ENCODE measurements at places on chromosomes 4 and X.

DNA sequence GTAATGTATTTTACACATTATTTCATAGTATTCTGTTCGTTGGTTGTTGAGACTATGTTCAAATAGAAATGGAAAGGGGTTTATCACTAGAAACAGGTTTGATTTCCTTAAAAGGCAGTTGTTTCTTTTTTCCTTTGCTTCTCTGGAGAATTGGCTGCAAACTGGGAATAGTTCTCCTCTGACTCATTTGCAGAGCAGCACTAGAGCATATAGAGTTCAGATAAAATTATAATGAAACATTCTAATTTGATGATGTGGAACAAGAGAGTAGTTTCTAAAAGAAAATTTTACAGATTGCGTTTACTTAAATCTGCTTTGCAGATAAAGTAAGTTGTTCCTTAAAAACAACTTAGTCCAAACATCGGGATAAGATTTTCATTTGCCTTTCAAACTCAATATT, 29.7 kb downstream of the SYNPO2 start:
- no peak for DNase-seq

DNA sequence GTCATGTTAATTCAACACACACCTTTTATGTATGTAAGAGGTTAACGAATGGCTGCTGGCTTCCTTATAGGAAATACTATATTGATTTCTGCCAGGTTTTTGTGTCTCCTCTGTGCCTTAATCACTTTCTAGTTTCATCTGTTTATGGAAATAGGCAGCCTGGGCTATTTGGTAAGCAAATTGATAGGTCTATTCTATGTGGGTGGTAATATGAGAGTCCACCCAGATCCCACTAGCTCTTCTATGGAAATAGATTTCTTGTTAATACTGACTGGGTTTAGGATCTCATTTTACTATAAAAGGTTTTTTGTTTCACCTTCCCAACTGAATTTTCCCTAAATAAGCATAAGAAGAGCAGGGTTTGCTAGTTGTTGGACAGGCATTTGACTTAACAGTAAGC, 4.1 kb downstream of the BMX start:
- no peak for DNase-seq

GRCh38 chr4:106691749-106692148, 323.2 kb upstream of the GIMD1 start:
- DNase-seq, result no peak

DNA sequence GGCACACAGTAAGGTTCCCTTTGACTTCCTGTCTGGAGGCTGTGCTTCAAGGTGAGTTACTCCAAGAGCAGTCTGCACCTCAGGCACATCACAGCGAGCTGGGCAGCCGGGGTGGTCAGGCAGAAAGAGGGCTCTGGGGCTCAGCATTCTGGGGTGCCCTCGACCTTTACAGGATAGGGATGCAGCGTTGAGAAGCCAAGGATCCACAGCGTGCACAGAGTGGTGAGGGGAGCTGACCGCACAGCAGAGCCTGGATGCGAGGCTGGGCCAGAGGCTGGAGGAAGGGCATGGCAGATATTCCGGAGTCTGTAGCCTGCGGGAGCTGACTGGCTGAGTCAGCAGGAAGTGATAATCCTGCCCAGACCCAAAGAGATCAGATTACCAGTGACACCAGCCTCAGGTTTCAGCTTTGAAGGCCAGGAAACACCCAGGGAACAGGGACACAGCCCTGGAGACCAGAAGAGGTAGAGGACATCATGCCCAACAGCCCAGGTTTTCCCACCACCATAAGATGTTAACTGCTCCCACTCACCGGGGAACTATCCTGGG, 38.4 kb upstream of the PDLIM3 start:
- peak; percentile 50 for DNase-seq

- DNase-seq, result no peak
These were observed 43.3 kb upstream of the GALNT7 start for GRCh38 chr4:173125216-173125812.

DNA sequence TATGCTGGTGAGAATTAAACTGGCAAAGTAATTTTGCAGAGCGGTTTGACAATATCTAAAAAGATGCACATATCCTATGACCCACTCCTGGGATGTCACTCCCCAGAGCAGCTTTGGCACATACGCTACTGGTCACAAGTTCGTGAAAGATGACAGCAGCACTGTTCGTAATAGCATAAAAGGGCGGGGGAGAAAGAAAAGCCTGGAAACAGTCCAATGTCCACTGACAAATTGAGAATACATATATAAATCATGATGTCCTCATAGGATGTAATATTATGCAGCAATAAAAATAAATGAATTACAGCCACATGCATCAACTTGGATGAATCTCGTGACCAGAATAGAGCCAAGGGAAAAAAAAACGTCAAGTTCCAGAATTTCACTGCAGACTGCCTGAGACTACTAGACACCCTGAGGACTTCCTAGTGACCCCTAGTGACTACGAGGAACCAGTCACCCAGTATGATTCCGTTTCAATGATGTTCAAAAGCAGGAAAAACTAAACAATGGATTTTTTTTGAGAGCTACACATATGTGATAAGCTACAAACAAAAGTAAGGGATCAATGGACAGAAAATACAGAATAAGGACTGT, 1.8 kb downstream of the PCSK1N start:
- no peak for DNase-seq

- DNase-seq, result peak; percentile 28
These were observed 12.6 kb upstream of the IL13RA2 start for GRCh38 chrX:115029869-115030570.

DNA sequence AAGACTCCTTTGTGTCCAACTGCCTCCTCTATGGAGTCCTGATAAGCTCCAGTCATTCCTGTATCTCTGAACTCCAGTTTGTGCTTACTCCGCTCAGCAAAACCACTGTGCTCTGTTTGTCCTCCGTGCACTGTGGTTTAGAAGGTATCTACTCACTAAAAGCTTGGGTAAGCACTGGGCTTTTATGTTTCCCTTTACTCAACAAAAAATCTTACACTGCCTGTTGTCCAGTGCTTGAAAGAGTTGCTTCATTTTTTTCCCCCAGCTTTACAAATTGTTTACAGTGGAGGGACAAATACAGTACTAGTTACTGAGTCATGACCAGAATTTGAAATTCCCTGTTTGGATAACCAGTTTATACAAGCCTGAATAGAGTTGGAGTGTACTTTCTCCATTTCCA, 545.3 kb upstream of the FAT1 start:
- DNase-seq, result no peak

GRCh38 chr4:163911891-163912290, 417.4 kb downstream of the TMA16 start:
- no peak for DNase-seq

DNA sequence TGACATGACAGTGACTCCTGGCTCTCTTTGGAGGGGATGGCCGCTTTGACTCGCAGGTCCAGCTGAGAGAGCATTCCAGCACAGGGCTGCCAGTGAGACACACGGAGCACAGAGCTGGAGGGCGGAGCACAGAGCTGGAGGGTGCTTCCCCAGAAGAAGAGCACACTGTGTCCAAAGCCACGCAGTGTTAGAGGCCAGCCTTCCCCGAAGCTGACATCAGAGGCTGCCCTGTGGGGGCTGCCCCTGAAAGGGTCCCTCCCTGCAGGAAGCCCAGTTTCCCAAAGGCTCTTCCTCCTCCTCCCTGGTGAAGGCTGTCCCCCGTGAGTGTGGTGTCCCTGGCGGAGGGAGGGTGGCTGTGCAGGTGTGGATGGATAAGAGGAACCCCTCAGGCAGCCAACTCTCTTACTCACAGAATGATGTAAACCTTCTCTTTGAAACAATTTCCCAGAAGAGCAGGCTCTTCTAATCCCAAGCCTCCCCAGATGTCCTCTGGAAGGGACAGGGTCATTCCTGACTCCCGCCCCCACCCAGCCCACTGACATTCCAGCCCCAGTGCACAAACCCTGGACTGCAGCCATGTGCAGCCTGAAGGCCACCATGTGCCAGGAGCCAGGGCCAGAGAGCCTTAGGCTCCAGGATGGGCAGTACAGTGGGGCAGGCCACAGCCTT, 53.4 kb downstream of the PSAPL1 start:
- DNase-seq, result peak; percentile 29

- DNase-seq, result no peak
These were observed 93.3 kb downstream of the UGT8 start for GRCh38 chr4:114691865-114692264.

DNA sequence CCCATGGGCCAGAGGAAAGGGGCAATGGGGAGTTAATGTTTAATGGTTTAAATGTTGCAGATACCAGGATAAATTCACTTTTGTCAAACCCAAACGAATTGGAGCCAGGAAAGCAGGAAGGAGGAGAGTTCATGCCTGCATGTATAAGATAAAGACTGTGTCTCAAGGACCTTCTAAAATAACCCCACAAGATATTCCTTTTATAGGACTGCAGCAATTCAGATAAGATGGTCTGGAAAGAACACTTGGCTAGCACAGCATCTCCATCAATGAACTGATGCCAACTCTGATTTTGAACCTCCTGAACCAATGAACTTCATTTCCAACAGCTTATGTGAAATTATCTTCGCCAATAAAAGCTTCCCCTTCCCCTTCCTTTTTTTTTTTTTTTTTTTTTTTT, 31.3 kb upstream of the LONRF3 start:
- no peak for DNase-seq

DNA sequence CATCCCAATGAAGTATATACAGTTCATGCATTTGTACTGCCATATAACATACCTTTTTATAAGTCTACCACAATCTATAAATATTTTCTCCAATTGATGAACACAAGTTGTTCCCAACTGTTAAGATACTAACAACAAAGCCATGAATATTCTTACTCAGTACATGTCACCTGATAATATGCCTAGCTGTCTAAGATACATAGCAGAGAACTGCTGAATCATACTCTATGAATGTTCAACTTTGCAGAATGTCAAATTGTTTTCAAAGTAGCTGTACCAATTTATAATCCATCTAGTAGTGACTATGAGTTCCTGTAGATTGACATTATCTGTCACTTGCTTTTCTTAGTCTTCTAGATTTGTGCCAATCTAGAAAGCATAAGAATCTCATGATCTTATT, 84.9 kb downstream of the RAB28 start:
- DNase-seq, result no peak

GRCh38 chr4:7828011-7828720, 111.5 kb downstream of the AFAP1 start:
- peak; percentile 91 for DNase-seq

- no peak for DNase-seq
These were observed 941 bp downstream of the CCKAR start for GRCh38 chr4:26489101-26489985.

- DNase-seq, result no peak
These were observed 48.8 kb downstream of the SEPTIN11 start for GRCh38 chr4:76998251-76998901.

DNA sequence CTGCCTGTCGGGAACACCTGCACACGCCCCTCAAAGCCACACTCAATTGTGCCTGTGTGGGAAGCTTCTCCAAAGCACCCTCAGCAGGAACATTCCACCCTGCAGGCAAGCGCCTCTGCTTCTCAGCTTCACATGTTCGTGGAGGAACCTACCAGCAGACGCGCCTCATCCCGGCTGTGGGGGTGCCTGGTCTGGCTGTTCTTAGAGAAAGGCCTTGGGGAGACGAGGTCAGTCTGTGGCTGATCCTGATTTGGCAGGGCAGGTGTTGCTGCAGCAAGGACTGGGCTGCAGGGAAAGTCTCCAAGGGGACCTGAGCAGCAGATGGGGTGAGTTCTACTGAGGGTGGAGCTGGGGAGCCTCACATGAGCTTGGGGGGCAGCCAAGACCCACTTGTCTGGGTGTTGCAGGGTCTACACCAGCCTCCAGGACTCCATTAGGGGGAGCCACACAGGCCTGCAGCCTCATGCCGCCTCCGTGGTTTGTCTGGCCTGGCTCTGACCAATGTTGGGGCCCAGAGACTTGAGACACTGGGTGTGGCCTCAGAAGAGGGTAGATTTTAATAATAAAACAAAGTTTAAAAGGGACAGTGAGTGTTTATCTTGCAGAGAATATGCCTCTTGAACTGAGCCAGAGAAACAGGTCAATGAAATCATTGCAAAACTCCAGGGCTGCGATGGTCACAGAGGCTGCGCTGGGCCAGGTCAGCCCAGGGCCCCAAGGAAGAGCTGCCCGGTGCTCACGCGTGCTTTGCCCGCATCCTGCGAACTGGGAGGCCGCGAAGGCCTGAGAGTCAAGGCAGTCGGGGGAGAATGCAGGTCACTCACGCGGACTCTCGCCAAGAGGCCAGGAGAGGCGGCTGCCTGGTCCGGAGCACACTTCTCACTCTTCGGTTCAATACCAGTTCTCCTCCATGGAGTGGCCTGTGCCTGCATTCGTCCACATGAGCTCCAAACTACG, 21.1 kb downstream of the RNF212 start:
- no peak for DNase-seq

DNA sequence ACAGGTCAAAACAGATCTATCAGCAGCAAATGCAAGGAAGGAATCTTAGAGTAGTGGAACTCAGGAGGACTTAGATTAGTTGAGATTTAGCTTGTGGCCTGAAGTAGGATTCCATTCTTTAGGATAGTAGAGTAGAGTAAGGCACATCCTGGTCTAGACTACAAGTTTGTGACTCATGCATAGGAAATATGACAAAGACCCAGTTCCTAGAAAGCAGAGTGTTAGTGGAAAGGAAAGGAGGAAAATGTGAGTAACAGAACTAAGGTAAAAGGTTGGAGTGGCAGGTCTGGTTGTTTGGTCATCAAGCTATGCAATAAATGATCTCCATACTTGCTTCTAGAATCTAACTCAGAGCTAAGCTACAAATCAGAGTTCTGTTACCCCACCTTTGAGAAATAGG, 595.0 kb downstream of the ACTRT1 start:
- DNase-seq, result no peak

- DNase-seq, result no peak
These were observed 44.5 kb upstream of the PGRMC2 start for GRCh38 chr4:128332081-128332480.

DNA sequence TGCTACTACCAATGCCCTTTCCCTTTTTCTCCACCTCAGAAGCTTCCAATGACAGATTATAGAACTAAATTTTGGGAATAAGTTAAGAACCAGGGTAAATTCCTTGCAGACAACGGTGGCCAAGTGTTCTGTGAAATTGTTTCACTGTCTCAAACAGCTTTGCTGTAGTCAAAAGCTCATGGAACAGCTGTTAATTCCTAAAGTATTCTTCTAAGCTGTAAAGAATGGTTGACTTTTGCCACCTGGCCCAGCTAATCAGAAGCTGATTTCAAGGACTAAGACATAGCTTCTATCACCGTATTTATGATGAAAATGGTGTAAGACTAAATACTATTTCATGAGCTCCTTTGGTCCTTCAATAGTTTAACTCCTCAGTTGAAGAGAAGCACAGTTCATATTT, 297.5 kb downstream of the IL1RAPL2 start:
- no peak for DNase-seq
